Stimulated activated naive CD4-positive, alpha-beta T cell treated with Interleukin-2 at 50 U/mL for 16 hours (primary cell): ENCODE measurements at places on chromosomes 11 and 22.
A peak's percentile ranks its signal among the peaks of the same experiment; 100 is the strongest.

- no peak for DNase-seq
These were observed 79.9 kb downstream of the OSBP2 start for GRCh38 chr22:30774566-30774965.

DNA sequence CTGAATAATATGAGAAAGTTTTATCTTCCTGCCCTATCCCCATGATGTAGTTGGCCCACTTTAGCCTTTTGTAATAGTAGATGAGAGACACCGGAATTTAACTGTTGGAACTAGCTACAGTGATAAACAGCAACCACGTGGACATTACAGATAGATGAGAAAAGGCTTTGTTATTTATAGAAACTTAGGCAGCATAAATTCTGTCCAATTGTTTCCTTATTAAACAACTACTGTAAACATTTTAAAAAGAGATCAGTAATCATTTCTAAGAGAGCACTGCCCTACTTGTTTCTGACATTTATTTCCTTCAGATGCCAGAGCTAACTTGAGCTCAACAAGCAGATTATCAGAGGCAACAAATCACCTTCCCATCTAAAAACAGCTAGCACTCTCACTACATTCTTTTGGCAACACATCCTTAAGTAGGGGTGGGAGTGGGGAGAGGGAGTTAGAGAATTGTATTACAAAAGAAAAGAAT, 63.1 kb downstream of the SOX6 start:
- DNase-seq, result no peak

GRCh38 chr11:34215806-34216453, 110.5 kb downstream of the NAT10 start:
- no peak for DNase-seq

- no peak for DNase-seq
These were observed 9.4 kb downstream of the DRAP1 start for GRCh38 chr11:65928667-65929066.

- no peak for DNase-seq
These were observed 11.1 kb downstream of the OR5B3 start for GRCh38 chr11:58395581-58395980.

DNA sequence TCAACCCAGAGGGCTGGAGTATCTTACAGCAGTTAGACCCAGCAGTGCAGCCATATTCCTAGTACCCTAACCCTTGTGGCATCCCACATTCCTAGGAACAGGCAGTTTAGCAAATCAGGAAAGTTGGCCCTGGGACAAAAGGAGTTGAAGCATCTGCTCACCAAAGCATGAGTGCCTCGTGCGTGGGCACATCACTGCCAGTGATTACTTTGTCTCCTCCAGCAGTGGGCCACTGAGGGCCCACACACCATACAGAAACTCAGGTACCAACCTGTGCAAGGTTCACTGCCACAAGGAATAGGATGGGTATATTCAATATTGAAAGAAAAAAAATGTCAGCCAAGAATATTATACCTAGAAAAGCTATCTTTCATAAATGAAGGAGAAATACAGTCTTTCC, 227.5 kb upstream of the CNTN5 start:
- no peak for DNase-seq

DNA sequence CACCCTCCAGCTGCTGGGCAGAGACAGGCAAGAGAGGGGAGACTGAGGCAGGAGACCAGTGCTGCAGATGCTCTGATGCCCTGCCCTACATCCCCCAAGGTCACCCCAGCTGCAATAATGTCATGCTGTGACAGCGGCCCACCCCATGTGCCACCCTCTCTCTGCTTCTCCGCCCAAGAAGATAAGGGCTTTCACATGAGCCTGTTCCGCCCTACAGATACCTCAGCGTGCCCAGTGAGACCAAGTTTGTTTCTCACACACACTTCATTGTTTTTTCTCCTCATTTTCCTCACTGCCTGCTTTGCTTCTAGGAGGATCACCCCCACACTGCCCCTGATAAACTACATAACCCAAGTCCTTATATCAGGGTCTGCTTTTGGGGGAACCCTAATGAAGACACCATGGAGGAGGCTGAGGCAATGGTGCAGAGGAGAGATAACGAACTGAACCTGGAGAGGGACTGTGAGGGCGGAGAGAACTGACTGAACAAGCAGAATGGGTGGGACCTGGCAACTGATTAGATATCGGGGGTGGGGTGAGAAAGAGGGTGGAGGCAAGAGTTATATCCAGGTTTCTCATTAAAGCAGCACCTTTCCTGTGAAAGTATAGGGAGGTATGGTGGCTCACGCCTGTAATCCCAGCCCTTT, 37.5 kb upstream of the TSKU start:
- DNase-seq, result no peak

GRCh38 chr22:47738472-47739013, 976.1 kb downstream of the TBC1D22A start:
- no peak for DNase-seq

GRCh38 chr11:44805596-44805995, 78.8 kb downstream of the TSPAN18 start:
- DNase-seq, result no peak

- DNase-seq, result no peak
These were observed at the start of gene ANO3 for GRCh38 chr11:26331911-26332571. ANO3 (plus strand) TSS chr11:26332130; CDS start chr11:26332276, 146 bp downstream.

GRCh38 chr22:30043161-30043560, 37.1 kb upstream of the HORMAD2 start:
- DNase-seq, result no peak

GRCh38 chr11:43649921-43650320, 30.6 kb upstream of the HSD17B12 start:
- DNase-seq, result no peak

DNA sequence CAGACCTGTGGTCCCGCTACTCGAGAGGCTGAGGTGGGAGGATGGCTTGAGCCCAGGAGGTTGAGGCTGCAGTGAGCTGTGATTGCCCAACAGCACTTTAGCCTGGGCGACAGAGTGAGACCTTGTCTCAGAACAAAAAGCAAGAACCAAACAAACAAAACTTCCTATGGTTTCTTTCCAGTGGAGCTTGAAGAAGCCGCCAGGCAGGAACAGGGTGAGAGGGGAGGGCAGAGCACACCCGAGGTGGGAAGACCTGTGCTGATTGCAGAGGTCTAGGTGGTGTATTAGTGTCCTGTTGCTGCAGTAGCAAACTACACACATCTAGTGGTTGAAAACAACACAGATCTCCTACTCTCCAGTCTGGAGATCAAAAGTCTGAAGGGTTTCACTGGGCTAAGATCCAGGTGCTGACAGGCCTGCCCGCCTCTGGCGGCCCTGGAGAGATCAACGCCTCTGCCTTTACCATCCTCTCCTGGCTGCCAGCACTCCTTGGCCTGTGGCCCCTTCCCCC, 10.5 kb downstream of the ARHGEF17 start:
- DNase-seq, result no peak

DNA sequence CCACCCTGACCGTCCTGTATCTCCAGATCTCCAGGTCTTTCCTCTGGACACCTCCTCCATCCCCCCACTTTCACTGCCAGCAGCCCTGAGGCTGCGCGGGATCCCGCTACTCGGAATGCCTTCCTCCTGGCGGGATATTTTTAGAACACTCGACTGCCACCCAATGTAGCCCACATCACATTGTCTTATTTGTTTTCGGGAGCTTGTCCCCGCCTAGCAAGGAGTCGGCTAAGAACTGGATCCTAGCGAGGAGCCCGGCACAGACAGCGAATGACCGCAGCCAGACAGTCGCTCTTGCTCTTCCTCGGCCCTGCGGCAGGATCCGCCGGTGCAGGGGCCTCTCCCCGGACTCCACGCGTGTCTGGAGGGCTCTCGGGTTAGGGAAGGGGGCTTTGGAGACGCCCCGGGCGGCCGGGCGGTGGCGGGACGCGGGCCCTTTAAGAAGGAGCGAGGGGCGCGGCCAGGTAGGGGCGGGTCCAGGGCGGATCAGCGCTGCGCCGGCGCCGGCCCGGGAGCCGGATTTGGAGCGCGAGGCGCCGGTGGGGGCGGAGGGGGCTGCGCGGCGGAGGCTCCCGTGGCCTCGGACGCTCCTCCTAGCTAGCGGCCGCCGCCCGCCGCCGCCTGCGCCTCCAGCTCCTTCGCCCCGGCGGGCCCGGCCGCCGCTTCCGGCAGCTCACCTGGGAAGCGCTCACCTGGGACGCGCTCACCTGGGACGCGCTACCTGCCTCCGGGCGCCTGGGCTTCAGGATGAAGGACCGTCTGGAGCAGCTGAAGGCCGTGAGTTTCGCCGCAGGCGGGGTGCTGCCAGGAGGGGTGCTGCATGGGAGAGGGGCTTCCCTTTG, at the start of gene STX3:
STX3 (plus strand) TSS at position 518 of the 842 bp plus-strand sequence; CDS start at position 748, 230 bp downstream.
- peak; percentile 60 for DNase-seq

- DNase-seq, result no peak
These were observed 36.3 kb downstream of the IGF2 start for GRCh38 chr11:2102883-2103213.

GRCh38 chr11:74989260-74989638, 516 bp downstream of the NEU3 start:
- DNase-seq, result no peak

DNA sequence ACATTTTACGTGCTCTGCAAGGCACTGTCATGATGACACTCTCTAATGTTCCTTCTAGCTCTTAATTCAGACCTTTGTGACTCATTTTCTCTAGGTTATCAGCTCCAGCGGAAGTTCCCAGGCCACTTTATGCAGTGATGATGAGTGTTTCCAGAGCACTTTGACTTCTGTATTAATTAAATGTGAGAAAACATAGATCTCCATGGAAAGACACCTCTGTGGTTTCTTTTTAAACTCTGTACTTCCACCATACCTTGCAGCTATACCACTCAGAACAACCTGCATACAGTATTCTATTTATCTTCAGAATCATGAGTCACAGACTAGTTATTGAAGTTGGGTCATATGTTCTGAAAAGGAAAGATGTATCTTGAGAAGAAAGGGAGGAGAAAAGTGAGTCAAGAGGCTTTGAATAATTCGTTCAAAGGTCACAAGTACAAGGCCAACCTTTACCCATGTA, 175.6 kb upstream of the TENM4 start:
- no peak for DNase-seq

GRCh38 chr11:79100093-79100910, 340.5 kb downstream of the TENM4 start:
- DNase-seq, result no peak

- no peak for DNase-seq
These were observed 110.0 kb downstream of the LDLRAD3 start for GRCh38 chr11:36053862-36054261.

- no peak for DNase-seq
These were observed 8.1 kb upstream of the SART1 start for GRCh38 chr11:65953471-65953870.

DNA sequence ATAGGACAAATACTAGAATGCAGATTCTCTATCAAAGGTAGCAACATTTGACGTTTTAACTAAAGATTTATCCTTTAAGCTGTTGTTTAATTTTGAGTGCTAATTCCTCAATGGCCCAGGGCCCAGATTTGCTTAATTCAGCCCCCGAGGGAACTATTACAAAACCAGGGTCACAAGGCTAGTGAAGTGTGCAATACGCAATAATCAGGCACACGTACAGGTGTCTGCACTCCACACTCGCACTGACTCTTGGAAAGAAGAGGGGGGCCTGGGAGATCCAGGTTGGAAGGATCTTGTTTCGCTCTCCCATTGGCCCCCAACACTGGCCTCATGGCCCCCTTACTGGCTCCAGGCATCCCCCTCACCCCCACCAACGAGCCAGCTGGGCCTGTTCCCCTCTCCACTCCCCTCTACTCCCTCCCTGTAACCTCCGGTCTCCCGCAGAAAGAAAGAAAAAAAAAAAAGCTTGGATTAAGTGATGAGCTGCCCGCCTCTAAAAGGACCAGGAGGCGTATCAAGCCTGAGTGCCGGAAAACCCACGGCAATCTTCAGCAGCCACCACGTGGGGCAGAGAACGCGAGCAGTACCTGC, 2.2 kb upstream of the KIRREL3 start:
- DNase-seq, result no peak

GRCh38 chr11:118109231-118109630, 22.5 kb upstream of the SMIM35 start:
- no peak for DNase-seq

GRCh38 chr22:50082197-50082715, 3.0 kb downstream of the MLC1 start:
- no peak for DNase-seq

DNA sequence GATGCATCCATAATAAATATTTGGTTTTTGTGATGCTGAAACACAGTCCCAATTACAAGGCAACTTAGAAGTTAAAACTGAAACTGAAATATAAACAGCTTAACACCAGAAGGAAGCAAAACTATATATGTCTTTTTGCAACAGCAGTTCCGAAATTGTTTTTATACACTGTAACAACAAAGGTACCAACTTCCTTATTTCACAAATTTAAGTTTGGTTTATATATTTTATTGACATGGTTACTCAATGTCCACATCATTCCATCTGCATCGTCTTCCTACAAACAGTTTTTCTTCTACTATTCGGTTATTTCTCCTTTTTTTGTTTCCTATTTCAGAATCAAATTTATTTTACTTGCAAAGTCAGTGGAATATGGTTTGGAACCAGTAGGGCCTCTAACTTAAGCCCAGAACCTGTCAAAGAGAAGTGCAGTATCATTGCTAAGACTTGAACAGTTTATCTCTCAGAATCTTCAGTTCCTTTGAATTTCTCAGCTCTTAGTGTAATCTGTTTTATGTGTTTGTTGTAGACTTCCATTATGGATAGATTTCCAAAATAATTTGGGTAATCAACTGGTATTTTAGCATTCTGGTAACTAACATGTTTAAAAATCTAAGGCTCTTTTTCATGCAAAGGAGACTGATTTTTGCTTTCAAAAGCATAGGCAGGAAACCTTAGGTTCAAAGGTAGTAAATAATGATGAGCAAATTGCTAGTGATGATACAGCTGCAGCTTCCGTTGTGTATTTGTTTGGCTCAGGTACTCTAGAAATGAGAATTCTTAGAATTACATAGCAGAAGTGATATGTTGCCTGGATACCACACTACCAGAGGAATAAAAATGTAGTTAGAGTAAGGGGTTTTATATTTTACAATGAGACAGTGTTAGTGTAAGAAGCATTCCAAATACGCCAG, 8.2 kb upstream of the HSPA8 start:
- DNase-seq, result no peak

DNA sequence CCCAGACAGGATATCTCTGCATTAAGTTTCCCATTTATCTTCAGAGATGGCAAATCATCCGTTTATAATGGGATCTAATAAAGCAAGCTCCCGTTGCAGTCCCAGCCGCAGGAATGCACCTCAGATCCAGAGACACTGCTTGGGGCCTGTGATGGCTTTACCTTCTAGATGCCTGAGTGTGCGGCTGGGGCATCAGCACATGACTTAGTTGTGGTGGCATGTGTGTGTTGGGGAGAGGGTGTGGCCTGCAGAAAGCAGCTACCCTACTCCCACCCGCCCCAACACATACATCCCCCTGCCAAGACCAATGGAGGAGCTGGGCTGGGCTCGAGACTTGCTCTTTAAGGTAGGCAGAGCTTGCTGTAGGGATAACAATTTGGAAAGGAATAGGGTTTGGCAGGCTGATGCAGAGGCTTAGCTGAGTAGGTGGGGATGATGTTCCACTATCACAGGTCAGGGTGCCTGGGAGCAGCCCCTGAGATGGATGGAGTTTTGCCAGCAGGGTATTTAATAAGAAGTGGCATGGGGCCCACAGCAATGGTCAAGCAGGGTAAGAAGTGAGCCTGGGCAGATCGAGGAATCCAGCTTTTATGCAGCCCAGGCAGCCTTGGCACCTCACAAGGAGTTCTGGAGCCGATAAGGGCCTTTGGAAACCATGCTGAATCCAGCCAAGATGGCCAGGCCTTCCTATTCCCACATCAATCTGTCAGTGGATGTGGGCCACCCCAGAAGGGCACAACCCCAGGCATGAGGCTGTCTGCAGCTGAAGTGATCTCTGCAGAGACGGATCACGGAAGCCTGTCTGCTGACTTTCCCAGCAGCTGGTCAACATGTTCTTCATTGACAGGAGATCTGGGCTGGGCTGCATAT, 601.3 kb downstream of the BUD13 start:
- no peak for DNase-seq

GRCh38 chr11:56720513-56720912, 21.6 kb downstream of the OR9G1 start:
- no peak for DNase-seq
